ENCODE measurements at places on chromosomes 7 and 10.

GRCh38 chr7:159158888-159159405 is 14.3 kb upstream of the VIPR2 start:
- DNase-seq = no peak

DNA sequence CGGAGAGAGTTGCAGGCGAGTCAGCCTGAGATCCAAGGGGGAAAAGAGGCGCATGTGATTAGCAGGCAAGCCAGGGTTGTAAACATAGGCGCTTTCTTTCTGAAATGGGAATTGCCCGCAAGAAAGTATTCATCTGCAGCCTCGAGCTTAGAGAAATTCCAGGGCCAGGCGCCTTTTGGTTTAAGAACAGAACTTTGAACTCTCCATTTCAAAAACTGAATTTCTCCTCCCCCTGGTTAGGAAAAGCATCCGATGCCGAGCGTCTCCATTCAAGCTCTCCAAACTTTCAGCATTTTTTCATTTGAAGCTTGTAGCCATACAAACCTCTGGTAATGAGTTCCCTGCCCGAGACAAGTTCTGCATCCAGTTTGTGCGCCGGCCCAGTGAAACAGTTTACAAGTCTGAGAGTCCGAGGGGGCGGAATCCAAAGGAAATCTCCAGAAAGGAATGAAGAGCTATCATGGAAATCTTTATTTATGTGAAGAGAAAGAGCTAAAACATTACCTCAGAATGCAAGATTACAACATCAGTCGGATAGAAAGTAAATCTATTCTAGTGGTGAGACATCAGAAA is 69.9 kb downstream of the FAM204A start:
- DNase-seq = no peak

GRCh38 chr10:18333621-18334020 is 193.4 kb downstream of the CACNB2 start:
- no peak for DNase-seq

DNA sequence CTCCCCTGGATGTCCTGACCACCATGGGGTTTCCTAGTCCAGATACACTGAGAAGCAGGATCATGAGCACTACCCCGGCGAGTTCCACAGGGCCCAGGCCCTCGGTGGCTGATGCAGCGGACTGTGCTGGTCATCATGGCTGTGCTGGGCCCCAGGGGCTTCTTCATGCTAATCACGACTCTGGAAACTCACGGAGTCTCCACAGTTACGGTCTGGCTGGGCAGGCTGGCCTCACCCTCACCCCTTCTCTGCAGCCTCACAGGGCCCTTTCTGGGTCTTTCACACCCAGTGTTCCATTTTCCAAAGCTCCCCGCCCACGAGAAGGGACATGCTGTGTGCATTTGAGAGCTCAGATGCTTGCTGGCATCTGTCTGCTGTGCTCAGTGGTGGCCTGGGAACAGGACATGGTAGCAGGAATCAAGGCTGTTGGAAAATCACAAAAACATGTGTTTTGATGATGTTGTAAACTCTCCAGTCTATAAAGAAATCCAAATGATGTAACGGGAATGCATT is 119.0 kb downstream of the PTPN20 start:
- DNase-seq = no peak

DNA sequence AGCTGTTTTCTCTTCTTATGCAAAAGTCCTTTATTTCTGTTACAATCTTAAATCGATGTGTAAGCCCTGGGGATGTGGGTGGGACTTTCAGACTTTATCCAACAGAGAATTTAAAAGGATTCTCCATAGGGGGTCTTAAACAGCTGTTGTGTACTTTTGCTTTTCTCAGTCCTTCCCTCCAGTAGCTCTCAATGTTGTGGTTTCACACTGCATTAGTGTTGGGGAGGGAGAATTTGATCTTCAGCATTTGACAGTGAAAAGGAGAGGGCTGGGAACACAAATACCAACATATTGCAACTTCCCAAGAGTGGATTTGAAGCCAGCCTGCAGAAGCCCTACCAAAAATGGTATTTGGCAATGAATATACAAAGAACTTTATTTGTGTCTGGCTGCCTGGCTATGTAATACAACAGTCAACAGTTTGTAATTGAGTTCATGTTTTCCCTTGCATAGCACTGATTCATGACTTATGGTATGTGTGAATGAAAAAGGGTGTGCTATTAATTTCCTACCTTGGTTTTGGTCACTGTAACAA is 80.1 kb upstream of the CAPZA2 start:
- DNase-seq = no peak

GRCh38 chr7:120989257-120990220 is 1.0 kb downstream of the CPED1 start:
- DNase-seq = no peak

DNA sequence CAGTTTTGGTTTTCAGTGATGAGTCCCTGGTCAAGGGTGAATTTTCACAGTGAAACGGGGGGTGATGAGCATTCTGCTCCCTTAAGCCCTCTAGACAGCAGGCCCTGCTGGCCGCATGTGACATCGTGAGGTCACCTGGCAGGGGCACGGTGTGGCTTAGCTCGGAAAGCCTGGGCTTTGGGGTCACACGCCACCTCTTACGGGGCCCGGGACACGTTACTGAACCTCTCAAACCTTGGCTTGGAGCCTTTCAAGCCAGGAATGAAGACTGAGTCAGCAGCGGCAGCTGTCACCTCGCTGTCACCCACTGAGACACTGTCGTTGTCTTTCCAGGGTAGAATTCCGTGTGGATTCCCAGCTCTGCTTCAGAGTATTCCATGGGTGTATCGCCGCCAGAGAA is 4.1 kb downstream of the GET4 start:
- no peak for DNase-seq

DNA sequence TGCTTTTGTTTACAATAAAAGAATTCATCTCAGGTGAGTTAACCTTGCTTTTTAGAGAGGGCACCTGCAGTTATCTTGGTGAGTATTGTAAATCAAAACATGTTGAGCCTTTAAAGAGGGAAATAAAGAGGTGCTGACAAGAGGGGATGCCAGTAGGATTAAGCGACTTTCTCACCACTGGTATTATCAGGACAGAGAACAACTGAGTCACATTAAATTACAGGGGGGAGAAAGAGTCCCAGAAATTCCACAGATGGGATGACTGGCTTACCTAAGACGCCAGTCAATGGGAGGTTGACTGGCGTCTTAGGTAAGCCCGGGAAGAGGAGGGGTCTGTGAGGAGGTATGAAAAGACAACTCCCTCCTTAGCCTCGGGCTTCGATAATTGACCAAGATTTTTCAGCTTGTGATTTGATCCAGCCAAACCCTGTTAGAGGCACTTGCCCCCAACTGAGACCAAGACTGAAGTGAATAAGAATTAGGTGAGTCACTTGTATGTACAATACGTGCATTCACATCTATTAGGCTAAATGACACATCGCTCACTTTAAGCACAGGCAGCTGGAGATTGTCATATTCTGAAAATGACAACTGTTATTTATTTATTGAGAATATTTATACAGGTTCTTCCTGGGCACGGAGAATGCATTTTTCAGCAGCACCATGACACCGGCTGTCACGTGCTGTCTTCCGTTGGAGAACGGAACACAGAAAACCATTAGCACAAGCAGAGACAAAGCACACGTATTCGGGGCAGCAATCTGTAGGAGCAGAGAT is 117.6 kb downstream of the SEM1 start:
- no peak for DNase-seq

DNA sequence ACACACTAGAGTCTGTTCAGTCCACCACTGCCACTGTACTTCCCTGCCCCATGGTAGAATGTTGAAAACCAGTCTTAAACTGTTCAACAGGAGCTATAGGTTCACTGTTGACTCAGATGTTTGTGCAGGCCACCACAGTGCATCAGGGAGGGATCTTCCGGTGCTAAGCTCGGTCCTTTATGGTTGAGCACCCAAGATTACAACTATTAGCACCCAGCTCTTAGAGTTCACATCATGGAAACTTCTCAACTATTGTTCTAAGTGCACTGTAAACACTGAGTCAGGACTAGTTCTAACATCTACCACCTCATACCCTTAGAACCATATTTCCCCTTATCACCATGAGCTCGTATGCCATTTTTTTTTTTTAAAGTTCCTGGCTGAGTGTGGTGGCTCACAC is 97.1 kb upstream of the MXI1 start:
- DNase-seq = no peak

GRCh38 chr7:47670729-47671128 is 88.8 kb upstream of the TNS3 start:
- no peak for DNase-seq

DNA sequence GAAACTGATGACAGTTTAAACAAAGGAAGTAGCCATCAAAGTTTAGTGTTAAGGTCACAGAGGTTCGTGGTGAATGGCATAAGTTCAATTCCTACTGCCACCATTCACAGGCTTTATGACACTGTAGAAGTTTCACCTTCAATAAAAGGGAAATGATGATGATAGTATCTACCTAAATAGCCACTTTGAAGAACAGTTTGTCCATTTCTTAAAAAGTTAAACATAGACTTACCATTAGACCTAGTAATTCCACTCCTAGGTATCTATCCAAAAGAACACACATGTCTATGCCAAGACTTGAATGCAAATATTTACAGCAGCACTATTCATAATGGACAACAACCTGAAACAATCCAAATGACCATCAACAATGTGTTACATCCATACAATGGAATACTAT is 18.9 kb upstream of the GSTK1 start:
- no peak for DNase-seq

DNA sequence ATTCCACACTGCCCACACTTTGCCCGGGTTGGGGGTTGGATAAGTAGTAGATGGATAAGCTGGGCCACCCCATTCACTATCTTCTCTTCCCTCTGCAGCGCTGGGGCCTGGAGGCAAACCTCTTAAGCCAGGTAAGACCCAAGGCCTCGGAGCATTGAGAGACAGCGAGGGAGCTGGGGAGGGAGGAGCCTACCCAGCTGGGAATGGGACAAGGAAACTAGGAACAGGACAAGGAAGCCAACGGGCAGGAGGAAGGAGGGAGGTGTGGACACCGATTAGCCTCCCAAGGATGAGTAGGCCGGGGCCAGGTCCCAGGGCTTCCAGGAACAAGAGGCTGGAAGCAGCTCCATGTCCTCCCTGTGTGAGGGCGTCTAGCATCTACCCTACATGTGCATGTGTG is 9.6 kb downstream of the ELN start:
- no peak for DNase-seq

DNA sequence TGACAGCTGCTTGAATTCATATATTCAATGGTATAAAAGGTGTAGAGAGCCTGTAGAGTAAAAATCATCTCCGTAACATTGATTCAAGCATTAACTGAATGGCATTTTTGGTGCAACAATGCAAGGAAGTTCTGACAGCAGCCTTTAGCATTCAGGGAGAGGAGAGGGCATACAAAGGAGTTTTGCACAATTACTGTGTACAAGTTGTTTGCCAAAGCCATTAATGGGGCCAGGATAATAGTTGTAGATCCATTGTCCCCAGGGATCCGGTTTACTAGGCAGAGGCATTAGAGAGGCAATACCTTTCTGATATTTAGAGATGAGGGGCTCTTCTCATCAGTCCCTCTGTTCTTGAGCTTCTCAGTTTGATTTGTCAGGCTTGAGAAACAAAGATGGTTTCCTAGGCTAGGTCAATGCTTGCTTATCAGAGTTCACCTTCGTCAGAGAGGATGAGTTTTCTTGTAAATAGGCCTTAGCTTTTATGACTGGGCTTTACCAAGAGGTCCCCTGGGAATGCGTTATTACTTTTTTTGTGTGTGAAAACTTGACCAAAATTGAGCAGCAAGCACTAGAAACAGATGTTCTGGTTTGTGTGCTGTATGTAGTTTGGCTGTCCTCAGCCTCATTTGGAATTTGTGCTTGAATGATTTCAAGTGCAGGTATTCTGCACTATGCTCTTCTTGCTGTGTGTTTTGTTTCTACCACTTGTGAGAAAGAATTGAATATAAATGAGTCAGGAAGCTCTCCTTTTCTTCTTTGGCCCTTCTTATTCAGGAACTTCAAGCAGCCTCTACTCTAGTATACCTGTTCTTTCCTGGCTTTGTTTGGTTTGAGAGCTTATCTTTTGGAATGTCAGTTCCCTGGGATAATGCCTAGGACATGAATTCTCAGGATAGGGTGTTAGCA is 32.0 kb downstream of the SND1 start:
- DNase-seq = no peak

Measured in thoracic aorta (tissue), 2 donors.